Substantia nigra (tissue), 51 donors: ENCODE measurements at places on chromosomes 16 and 17.

DNA sequence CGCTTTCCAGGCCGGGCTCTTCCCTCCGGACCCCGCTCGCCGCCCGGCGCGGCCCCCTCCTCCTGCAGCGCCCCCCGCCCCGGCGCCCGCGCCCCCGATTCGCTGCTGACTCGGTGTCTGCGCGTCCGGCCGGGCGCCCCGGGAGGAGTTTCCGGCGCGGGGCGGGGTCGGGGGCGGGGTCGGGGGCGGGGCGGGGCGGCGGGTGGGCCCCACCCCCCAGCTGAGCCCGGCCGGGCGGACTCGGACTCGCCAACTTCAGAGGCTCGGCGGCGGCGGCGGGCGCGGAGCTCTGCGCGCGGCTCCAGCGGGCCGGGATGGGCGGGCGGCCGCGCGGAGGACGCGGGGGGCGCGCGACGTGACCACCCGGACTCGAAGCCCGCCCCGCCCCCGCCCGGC, at the start of gene METRNL:
Gene METRNL (plus strand): TSS at position 258 of the 396 bp plus-strand sequence. CDS start 207 bp downstream, outside the sequence.
- peak; percentile 33 for DNase-seq

DNA sequence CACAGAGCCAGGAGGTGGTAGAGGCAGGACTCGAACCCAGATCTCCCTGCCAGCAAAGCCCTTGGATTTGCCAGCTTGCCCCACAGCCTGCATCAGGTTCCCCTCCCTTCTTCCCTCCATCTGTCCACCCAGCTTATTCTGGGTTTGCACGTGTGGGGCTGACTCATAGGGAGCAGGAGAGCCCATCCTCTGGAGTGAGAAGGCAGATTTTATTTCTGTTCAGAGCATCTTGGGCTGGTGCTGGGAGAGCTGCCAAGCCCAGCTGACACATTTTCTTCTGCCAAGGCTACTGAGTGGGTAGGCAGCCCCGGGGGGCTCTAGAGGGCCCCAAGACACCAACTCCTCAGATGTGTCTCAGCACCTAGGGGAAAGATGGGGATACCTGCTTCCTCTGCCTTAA, 106.3 kb upstream of the CRHR1 start:
- no peak for DNase-seq

- DNase-seq = no peak
Observed at GRCh38 chr17:53627511-53627910, 195.2 kb upstream of the KIF2B start.

- DNase-seq = no peak
Observed at GRCh38 chr17:19771971-19772630, 24.0 kb upstream of the ALDH3A1 start.

GRCh38 chr16:625117-625976, 5.4 kb upstream of the WFIKKN1 start:
- DNase-seq = no peak

DNA sequence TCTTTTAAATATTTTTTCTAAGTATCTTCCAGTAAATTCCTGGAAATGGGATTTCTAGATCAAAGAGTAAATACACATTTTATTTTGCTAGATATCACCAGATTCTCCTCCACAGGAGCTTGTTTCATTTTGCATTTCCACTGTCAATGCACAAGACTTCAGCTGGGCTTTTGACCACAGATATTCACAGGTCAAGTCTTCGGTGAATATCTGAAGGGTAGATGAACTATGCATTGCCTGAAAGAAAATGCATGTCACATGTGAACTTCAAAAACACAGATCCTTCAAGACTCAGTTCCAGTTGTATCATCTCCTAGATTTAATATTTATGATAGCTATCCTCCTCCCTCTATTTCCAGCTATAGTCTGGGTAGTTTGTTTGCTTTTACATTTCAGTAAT, 963.6 kb upstream of the GOT2 start:
- no peak for DNase-seq

DNA sequence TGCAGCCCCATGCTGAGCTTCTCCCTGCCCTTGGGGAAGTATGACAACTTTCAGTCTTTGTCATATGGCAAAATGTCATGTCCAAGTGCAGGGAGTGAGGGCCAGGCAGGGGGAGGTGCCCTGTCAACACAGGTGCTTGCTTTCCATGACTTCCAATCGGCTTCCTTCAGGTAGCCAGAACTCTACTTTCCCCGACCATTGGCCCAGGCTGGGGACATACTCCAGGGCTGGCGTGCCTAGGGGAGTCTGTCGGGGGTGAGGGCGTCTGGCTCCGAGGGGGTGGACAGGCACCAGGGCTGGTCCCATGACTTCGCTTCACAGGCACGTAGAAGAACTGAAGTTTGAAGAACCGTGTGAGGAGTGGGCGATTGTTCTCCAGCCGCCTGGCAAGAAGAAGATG, 19.8 kb upstream of the PIK3R6 start:
- DNase-seq = no peak

GRCh38 chr17:51263006-51263405, 2.7 kb downstream of the UTP18 start:
- DNase-seq = no peak

DNA sequence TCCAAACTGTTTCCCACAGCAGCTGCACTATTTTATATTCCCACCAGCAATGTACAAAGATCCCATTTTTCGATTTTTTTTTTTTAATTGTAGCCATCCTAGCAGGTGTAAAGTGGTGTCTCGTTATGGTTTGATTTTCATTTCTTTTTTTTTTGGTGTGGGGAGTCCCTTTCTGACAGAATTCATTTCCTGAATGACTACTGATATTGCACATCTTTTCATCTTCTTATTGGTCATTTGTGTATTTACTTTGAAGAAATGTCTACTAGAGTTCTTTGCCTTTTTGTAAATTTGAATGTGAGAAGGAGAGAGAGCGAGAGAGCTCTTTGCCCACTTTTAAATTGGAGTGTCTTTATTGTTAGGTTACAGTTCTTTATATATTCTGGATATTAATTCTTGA, 14.0 kb downstream of the CYB5B start:
- DNase-seq = no peak

DNA sequence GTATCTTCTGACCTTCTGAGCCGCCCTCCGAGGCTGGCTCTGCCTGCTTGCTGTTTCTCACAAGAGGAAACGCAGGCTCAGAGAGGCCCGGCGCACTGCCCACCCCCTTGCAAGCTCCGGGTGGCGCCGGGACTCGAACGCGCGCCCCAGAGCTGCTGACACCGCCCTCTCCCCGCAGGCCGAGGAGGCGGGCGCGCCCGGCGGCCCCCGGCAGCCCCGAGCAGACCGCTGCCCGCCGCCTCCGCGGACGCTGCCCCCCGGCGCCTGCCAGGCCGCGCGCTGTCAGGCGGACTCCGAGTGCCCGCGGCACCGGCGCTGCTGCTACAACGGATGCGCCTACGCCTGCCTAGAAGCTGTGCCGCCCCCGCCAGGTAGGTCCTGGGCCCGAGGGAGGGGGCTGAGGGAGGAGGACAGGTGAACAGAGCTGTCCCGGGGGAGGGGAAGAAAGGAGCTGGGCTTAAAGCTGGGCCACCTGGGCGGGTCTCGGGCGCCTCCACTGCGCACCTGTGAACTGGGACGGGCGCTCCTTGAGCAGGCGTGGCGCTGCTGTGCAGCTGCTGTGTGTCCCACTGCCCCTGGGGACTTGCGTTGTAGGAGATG, 18.2 kb downstream of the WFDC1 start:
- no peak for DNase-seq

DNA sequence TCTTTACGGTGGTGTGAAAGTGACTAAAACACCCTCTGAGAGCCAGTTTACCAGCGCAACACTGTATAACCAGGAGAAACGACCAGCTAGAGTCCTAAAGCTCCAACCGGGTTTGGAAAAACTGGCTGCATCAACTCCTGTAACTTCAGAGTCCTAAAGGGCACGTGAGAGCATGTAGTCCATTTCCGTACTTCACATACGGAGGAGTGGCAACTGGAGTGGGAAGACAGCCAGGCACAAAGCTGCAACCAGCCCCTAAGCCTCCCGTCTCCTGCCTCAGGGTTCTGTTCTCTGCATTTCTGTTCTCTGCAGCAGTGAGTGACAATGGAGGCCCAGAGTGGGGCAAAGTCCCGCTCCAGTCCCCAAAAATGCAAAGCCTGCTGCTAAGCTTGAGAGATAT, 19.2 kb downstream of the TEKT1 start:
- no peak for DNase-seq

DNA sequence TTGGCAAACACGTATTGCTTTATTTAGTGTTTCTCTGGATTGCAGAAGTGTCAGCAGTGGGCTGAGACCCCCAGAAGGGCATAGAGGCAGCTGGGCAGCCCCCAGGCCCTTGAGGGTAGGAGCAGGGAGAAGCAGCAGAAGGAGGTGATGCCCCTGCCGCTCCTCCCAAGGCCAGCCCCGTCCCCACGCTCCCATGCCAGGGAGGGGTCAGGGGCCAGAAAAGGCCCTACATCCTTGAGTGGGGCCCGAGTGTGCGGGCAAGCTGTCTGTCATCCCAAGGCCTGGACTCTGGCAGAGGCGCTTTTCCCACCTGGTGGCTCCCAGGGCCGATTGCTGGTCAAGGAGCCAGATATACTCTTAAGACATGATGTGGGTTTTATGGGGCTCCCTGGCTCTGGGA, 8.2 kb upstream of the CRK start:
- no peak for DNase-seq

DNA sequence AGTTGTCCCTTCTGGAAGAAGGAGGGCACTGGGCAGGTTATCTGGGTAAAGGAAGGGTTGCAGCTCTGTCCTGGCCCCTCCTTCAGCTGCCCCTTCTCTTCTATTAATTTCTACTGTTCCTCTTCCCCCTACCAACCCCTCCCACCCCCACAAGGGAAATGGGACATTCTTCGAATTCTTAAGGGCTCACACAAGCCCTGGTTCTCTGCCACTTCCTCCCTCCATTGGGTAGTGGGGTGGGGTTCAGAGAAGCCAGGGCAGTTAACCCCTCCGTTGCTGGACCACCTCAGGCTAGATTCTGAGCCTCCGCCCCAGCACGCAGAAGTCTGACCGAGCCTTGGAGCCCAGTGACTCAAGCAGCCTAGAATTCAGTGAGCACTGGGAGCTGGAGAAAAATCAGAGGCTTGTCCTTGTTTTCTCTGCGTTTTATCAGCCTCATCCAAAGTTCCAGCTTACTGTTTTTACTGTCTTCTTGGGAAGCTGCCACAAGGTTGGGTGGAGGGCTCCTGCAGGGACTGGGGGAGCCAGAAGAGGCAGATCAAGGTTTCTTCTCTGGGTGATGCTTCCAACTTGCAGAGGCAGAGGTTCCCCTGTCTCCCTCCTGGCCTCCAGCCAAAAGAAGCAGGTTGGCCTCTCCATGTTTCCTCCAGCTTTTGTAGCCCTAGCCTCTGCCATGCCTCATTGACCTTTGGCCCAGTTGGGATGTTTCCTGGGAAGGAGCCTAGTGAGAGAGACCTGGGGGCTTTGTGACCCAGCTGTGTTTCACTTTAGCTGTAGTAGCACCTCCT, 10.2 kb downstream of the LASP1 start:
- DNase-seq = no peak

GRCh38 chr16:54080524-54081008, 206.0 kb downstream of the IRX3 start:
- no peak for DNase-seq

GRCh38 chr16:67186550-67186950, 2.8 kb upstream of the MATCAP1 start:
- DNase-seq = no peak

- DNase-seq = no peak
Observed at GRCh38 chr16:86734543-86735460, 156.5 kb downstream of the FOXL1 start.

DNA sequence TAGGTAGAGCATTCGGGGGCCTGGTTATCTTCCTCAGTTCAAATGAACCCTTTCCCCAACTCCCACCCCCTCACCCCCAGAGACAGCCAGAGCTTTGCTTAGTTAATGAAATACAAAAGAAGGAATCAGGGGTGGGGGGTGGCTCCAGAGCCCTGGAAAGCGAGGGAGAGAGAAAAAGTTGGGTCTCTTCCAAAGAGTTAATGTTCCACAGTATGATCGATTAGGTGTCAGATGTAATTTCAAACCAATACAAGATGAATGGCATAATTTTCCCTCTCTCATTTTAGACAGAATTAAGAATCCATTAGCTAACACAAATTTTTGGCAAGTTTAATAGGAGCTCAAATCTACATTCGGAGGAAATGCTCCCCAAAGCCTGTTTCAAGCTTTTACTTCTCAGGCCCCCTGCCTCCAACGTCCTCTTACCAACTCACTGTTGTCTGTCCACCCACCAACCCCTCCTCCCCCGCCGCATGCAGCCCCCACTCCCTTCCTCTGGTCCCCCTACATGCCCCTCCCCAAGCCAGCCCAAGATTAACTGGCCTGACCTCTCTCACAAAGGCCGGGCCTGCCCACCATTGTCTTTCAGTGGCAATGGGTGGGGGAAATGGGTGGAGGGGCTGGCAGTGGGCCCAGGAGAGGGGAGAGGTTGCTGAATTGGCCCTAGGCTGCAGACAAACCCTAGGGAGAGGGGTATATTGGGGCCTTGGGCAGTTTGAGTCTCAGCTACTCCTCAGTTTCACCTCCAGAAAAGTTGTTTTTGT, 28.2 kb downstream of the NEUROD2 start:
- DNase-seq = no peak

DNA sequence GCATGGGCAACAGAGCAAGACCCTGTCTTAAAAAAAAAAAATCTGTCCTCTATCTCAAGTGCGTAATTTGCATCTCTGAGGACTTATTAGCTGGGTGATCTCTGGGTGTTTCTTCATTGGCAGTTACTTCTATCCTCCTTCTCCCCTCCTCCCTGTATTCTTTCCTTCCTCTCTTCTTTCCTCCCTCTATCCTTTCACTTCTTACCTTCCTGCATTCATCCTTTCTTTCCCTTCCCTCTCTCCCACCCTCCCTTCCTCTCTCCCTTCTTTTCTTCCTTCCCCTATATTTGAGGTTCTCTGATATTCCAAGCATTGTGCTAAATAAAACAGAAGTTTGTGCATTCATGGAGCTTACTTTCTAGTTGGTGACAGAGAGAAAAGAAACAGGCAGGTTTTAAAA, 10.7 kb downstream of the MFSD11 start:
- no peak for DNase-seq

DNA sequence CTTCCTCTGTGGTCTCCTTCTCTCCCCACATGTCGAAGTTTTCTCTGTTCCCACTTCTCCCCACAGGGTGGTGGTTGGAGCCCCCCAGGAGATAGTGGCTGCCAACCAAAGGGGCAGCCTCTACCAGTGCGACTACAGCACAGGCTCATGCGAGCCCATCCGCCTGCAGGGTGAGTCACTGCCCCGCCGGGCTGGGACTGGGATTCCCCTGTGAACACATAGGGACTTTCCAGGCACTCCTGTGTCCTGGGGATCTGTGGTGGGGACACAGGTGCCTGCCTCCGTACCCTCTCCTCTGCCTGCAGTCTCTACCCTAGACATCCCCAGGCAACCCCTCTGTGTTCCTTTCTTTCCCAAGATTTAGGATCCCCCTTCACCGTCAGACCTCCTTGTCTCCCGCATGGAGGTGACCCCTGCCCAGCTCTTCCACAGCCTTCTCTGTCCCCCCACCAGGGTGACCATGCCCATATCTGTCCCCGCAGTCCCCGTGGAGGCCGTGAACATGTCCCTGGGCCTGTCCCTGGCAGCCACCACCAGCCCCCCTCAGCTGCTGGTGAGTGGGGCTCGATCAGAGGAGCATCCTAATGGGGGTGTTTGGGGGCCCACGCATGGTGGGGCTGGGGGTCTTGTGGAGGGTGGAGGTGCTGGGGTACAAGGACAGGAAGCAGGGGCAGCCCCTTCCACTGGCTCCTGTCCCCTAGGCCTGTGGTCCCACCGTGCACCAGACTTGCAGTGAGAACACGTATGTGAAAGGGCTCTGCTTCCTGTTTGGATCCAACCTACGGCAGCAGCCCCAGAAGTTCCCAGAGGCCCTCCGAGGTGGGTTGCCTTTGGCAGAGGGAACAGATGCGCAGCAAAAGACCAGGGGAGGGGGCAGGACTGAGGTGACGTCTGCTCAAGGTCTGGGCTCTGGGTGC, 5.8 kb downstream of the ITGAM start:
- DNase-seq = no peak

GRCh38 chr16:57562669-57563486, 20.4 kb downstream of the ADGRG5 start:
- DNase-seq = no peak
